ENCODE measurements at places on chromosomes 6 and 20.

DNA sequence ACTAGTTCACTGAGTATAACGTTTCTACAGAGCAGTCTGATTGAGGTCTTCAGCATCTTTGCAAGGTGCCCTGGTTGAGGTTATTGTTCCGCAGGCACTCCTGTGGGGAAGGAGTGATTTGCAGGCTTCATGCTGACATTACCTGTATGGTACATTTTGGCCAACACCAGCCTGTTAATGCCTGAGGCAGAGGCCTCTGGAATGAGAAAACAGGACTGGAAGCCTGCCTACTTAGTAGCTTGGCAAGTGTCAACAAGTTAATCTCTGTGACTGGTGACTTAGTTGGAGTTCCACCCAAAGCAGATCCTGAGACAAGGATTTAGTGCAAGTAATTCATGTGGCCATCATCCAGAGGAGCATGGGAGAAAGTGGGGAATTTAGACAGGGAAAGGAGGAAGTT is 24.6 kb downstream of the MAS1 start:
- no peak for DNase-seq

DNA sequence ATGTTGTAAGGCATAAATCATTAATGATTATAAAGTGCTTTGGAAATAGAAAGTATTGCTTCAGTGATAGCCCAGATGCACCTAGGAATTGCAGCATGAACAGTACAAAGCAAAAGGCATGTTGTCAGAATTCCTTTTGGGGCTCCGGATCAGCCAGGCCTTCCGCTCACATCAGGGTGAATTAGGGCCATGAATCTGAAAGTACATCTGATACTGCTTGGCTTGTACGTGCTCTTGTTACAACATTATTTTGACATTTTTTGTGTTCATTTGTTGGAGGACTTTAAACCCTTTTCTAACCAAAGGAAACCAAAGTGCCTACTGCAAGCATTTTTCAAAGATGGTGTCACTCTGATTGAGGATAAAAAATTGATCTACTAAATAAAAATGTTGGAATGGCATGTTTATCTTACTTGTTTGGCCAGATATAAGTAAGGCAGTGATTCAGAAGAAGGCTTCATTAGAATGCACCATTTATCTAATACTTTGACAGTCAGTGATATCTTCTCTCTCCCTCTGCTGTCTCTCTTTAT is 1005.6 kb upstream of the FLRT3 start:
- DNase-seq: no peak

DNA sequence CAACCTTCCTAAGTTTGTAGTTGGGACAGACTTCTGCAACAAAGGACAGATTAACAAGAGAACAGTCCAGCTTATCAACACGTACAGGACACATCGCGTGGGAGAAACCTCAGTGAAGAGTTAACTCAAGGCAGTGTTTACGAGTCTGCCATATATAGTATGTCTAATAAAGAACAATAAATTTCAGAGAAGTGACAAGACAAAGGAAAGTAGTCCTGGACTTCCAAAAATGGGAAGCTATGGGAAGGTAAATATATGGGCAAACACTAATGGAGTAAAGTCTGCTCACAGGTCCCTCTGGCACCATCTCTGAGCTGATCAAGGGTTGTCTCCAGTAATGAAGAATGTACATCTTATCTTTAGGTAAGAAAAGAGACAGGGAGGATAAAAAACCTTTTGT is 34.9 kb downstream of the GCM1 start:
- DNase-seq: no peak

- DNase-seq: no peak
Measured at GRCh38 chr6:148221196-148221979, 121.2 kb upstream of the SASH1 start.

DNA sequence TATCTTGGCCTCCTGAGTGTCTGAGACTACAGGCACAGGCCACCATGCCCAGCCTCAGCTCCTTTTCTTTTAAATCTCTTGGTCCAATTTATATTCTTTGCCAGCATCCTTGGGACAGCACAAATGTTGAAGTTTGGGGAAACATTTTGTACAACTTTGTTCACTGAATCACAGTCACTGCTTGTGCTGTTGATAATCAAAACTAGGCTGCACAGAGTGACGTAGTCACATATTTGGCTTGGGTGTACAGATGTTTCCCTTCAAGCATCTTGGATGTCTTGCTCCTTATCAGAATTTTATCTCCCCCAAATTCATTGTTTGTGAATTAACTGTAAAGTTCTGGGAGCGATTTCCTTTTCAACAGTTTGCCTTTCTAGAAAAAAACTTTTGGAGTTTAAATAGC is 17.9 kb downstream of the CARMIL1 start:
- no peak for DNase-seq

DNA sequence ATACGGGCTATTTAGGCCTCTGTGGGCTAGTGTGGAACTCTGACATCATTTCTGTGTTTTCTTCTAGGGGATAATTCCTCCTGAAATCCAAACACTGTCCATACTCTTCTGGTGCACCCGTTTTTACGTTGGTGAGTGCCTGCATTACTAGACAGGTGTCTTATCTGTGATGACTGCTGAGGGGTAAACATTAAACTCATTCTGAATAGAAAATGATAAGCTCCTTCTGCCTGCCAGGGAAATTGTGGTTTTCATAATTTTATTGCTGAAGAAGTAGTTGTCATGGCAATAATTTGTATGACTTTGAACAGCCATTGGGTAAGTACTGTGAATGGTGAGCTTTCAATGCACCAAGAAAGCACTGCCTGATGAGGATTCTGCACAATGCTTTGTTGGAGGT is 705.6 kb downstream of the UTRN start:
- DNase-seq: no peak

DNA sequence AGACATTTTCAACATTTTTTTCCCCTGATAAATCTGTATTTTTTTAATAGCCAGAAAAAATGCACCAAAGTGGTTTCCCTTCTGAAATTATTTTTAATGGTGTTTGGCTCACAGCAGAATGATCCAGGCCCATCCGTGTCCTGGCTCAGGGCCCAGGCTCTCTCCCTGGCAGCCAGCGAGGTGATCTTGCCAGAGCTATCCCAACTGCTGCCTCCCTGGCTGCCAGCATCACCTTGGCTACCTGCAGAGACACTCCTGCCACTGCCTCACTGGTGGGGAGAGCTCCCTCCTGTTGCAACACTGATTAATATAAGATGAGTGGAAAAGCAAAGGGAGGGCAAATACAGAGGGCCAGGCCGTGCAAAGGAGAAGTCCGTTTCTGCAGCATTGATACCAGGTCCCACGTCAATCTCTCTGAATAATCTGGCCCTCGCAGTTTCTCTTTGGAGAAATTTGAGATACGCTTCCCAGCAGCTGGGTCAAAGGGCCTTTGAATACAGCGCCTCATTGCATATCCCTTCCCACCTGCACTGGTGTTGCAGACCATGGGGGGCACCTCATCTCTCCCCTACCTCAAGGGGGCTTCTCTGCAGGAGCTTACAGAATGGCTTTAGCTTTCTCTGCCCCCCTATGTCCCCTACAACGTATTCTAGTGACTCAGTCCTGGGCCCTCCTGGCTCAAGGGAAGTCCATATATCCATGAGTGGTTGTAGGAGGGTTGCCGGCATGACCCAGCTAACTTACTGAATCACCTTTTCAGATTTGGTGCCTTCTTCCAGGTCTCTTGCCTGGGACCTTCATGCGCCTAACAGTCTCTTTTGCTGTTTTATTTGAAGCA is 12.8 kb upstream of the DSTN start:
- no peak for DNase-seq

- DNase-seq: no peak
Measured at GRCh38 chr20:2289475-2289874, 6.3 kb upstream of the TGM3 start.

DNA sequence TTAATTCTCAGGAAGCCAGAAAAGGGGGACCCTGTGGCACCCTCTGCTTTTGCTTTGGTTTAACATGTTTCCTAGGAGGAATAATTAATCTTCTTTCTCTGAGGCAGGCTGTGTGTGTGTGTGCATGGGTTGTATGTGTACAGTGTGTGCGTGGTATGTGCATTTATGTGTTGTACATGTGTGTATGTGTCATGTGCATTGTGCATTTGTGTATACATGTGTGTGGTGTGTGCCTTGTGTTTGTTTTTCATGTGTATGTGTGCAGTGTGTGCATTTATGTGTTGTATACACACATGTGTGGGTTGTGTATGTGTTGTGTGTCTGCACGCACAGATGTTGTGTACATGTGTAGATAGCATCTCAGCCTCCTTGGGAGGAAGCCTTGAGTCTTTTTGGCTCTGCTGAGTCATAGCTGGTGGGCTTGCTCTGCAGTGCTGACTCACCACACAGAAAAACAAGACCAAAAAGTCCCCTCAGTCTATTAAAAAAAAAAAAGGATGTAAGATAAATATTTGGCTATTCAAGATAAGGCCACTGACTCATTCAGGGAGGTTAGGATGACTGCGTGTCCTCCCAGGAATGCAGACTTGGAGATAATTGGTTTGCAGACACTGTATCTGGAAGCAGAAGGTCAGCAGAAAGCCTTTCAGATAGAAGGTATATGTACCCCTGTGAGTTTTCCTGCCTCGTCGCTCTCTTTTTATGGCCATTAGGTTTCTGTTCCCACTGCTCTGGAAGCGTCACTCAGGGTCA is 58.6 kb downstream of the SYNJ2 start:
- no peak for DNase-seq

DNA sequence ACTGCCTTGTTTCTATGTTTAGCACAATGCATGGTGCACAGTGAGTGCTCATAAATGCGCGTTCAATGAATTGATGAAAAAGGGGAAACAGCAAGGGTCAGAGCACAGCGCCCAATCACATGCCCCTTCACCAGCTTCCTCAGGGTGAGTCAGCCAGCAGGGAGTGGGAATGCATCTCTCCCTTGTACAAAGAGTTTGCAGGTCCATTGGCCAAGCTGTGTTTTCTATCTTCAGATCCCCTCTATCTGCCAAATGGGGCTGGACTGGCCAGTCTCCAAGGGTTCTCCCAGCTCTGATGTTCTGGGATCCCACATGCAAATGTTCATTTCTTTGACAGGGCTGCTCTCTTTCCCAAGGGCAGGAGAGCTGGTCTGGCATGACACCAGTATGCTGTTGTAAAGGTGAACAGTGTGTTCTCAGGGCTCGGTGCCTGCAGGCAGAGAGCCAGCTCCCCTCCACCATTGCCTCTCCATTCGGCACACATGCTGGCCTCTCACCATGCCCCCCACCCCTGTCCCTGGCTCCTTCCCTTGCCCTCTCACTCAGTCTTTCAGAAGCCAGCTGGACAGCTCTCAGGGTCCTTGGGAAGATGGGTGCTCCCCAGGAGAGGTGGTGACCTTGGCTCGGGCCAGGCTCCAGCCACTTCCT is 25.0 kb downstream of the ANGPT4 start:
- no peak for DNase-seq

GRCh38 chr6:30741063-30741779 is 1.3 kb downstream of the FLOT1 start:
- no peak for DNase-seq

DNA sequence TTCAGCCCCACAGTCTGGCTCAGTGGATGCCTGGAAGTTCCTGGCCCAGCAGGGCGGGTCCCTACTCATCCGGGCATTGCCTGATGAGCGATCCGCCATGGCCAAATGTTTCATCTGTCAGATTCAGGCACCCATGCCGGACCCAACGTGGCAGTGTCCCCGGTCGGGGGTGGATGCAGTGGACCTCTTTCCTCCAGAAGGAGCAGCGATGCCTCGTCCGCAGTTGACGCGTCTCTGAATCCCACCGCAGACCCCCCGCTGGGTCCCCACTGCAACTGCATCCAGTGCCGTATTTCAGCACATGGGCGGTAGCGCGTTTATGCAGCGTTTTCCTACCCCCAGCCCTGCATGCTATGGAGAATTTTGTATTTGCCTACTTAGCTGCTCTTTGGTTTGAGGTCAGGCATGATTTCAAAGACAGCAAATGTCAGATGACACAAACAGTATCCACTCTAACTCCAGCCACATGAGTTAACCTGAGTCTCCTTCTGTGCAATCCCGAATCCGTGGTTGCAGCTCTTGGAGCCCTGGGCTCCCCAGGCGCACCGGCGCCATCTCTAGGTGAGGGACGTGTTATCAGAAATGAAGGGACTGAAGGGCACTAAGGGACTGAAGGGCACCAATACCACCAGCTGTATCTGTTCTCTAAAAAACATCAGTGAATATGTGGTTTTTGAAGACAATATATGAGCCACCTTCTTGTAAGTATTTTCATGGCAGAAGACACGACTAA is 72.6 kb upstream of the THBS2 start:
- DNase-seq: no peak

DNA sequence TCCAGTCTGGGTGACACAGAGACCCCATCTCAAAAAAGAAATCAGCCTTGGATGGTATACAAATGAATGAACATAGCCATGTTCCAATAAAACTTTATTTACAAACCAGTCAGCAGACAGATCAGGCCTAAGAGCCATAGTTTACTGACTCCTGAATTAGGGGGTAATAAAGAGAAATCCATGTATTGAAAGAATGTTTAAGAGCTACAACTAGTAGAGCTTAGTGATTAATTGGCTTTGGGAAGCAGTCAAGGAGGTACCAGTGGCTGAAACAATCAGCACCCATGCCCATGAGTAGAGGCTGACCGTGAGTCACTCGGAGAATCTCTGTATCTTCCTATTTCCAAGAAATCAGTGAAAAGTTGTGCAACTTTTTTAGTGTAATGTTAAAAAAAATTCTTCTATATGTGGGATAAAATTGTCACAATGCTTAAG is 223.6 kb upstream of the RREB1 start:
- no peak for DNase-seq

- no peak for DNase-seq
Measured at GRCh38 chr20:15176929-15177328, 839.5 kb upstream of the FLRT3 start.

- DNase-seq: no peak
Measured at GRCh38 chr6:100664274-100665040, 199.7 kb upstream of the SIM1 start.

GRCh38 chr6:20319520-20320357 is 81.9 kb upstream of the E2F3 start:
- DNase-seq: peak; percentile 91

DNA sequence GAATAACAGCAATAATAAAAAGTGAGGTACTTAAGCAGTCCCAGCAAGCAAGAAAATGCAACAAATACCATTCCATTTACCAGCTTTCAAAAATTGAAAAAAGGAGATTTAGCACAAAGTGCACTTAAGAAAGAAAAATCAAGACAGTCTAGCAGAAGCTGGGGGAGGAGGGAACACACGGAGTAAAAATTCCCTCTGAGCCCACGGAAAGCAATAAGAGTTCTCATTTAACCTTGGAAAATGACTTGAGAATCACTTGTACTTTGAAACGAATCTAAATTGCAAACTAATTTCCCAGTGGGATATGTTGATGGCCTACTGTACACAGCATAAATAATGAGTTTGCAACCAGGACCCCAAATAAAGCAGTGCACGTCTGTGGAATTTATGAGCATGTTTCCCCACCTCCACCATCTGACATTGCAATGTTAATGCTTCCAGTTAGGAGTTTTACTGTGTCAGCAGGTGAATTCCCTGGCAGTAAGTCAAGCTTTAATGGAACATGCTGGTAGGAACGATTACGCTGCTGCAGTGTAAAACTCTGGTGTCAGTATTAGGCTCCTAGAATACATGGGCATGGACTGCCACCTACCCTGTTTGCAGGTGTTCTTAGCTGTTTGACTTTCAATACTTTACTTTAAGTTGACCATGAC is 386.8 kb downstream of the HDGFL1 start:
- no peak for DNase-seq
